ENCODE measurements at places on chromosomes 6 and 20.

- no peak for DNase-seq
Observed at GRCh38 chr6:156423829-156424228, 353.3 kb upstream of the ARID1B start.

GRCh38 chr6:137430954-137431353 lies 63.2 kb downstream of the OLIG3 start:
- no peak for DNase-seq

GRCh38 chr20:32140603-32141002 lies 31.1 kb downstream of the TM9SF4 start:
- peak; percentile 2 for DNase-seq

DNA sequence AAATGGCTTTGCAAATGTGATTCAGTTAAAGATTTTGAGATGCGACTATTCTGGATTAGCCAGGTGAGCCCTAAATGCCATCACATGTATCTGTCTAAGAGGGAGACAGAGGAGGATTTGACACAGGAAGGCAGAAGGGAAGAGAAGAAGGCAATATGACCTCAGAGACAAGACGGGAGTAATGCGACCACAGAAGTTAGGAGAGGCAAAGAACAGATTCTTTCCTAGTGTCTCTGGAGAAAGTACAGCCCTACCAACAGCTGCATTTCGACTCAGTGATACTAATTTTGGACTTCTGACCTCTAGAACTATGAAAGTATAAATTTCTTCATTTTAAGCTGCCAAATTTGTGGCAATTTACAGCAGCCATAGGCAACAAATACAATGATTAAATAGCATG lies 24.2 kb upstream of the TPD52L1 start:
- DNase-seq, result no peak

- no peak for DNase-seq
Observed at GRCh38 chr6:116695401-116695800, 14.4 kb downstream of the KPNA5 start.

- no peak for DNase-seq
Observed at GRCh38 chr6:118985123-118985830, 50.3 kb upstream of the MCM9 start.

GRCh38 chr6:82891076-82891475 lies 174.6 kb downstream of the UBE3D start:
- no peak for DNase-seq

DNA sequence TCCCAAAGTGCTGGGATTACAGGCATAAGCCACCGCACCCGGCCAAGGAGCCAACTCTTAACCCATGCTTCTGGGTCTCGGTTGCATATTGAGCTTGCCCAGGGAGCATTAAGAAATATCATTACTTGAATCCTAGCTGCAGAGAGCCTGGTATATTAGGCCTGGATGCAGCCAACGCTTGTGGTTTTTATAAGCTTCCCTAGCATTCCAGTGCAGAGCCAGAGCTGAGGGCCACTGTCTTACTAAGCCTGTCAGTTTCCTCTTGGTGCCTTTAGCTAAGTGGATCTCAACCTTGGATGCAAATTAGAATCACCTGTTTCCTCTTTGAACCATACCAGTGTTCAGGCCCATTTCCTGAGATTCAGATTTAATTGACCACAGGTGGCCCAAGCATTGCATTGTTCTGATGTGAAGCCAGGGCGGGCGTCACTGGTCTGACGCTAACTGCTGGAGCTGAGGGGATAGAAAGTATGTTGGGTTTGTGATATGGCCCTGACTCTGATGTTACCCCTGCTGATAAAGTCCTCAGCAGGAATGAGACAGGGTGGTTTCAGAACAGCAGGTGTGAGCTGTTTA lies 76.3 kb downstream of the BTBD3 start:
- DNase-seq, result no peak

DNA sequence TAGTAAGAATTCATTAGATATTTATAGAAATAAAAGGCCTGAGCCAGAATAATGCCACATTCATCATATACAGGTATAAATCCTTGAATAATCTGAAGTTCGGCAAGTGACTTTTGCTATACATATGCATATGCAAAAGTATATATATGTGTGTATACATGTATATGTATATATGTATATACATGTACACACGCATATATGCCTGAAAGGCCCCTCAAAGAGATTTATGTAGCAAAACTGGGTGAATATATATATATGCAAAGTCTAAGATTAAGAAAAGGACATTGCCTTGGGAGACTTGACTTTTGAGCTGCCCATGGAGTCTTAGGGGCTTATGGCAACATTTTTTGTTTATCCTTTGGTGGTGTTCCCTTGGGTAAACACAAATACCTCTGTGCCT lies 231.4 kb downstream of the BMP2 start:
- DNase-seq, result no peak

GRCh38 chr20:50546729-50547314 lies 36.6 kb downstream of the PTPN1 start:
- no peak for DNase-seq

DNA sequence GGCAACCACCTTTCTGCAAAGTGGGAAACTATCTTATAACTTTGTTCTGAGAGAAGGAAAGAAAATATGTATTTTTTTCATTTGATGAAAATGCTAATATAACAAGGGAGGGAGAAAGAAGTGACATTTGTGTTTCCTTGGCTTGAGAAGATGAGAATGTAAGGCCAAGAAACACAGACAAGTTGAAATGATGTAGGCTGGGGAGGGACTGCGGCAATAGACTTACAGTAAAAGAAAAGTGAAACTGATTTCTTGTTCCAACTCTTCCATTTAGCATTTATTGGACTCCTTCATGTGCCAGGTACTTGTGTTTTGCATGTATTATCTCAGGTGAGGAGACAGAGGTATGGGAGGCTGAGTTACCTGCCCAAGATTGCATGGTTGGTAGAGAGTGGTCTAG lies 130.9 kb downstream of the CARMIL1 start:
- DNase-seq, result no peak

- DNase-seq, result no peak
Observed at GRCh38 chr20:39111359-39112177, 149.4 kb downstream of the DHX35 start.

- no peak for DNase-seq
Observed at GRCh38 chr6:162290846-162291465, 436.6 kb downstream of the PRKN start.

DNA sequence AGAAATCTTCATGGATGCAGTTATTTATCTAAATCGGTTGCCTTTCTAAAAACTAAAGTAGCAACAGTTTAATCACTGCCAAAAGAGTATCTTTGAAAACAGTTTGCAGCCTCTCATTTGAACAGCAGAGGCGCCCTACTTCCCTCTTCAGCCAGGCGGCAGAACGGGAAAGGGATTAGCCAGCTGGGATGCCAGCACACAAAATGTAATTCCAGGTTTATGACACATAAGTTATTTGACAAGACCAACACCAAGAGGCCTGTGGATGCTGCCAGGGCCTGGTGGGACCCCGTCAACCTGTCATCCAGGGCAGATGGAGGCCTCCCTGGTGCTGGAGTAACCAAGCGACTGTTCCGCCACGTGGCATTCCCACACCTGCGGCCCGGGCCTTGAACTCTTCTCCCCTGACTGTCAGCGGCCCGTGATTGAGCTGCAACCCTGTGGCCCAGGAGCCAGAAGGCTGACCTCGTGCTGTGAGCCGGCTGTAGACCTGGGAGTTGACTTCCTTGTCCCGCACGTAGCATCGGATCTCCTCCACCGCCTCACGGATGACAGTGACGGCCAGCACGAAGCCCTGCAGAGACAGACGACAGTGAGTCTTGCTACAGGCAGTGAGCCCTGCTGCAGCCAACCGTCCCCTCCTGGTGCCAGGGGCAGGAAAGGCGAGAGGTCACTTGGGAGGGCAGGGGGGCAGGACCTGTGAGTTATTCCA lies 55.5 kb downstream of the ATP9A start:
- peak; percentile 51 for DNase-seq

DNA sequence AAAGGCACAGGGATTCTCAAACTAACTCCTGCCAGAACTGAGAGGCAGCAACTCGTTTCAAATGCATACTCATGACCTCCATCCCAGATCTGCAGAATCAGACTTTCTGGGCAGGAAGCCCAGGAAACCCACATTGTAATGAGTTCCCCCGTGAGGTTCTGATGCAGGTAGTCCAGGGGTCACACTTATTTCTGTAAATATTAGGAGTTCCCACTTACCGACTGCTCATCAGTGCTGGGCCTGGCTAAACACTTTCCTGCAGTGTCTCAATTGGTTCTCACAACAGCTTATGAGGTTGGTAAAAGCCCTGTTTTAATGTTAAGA lies 11.6 kb downstream of the DUSP15 start:
- no peak for DNase-seq

DNA sequence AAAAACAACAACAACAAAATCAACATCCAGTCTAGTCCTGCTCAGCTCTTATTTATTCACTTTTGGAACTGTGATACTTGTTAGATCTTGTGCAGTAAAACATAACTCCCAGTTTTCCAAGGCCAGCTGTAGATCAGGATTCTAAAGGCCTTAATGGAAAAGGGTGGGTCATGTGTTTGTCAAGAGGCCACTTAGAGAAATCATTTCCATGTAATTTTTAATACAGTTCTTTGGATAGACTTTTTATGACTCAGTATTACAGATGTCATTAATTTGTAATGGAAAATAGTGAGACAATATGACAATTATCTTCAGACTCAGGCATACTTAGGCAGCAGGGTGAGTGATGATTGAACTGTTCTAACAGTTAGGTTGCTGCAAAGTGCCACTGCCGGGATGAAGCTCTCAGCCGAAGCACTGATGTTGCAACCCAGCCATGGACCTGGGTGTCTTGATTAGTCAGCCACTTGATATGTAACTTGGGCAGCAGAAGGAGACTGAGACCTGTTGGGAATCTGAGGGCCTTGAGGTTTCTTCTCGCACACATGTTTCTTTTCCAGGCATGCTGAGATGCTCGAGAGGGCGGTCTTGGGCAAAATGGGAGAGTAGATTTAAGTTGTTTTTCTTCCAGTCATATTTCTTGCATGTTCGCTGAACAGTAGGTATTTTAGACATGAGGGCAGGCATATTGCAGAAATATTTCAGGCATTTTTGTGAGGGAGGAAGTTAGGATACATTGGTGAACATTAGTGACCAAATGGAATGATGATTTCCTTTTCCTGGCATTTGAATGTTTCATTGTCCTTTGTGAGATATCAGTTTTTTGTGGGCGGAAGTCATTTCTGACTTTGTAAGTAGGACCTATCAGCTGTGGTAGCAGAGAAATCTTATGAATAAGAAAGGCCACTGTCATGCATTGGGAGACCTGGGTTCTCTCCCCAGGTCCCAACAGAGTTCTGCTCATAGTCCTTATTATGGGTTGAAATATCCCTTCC lies 52.3 kb downstream of the SLX4IP start:
- DNase-seq, result peak; percentile 38

- no peak for DNase-seq
Observed at GRCh38 chr6:6218759-6219085, 101.7 kb downstream of the F13A1 start.

DNA sequence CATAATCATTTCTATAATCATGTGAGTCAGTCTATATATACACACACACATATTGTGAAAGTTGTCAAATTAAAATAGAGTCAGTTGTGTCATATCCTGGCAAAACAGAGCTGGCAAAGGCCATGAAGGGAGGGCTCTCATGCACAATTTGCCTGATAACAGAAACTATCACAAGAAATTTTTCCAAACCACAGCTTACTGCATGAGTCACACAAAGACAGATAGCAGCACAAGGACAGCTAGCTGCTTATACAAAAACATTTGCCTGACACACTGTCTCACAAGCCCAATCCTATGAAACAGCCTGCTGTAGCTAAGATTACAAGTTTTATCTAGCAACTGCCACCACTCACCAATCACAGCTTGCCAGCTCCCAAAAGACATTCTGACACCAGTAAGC lies 848.5 kb upstream of the MAN1A1 start:
- peak; percentile 64 for DNase-seq

DNA sequence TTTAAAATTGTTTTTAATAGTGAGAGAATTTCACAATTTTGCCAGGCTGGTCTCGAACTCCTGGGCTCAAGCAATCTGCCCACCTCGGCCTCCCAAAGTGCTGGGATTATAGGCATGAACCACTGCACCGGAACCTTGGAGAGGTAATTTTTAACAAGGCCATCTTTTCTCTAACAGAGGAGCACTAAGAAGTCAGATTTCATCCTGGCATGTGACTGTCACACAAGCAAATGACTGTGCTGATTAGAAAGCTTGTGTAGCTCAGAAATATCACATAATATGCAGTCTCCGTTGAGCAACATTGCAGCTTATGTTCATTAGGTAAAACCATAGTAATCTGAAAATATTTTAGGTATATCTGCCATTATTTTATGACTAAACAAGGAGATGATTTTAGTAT lies 156.0 kb downstream of the CCDC170 start:
- DNase-seq, result no peak

- no peak for DNase-seq
Observed at GRCh38 chr6:29818892-29819291, 8.7 kb upstream of the HLA-G start.

DNA sequence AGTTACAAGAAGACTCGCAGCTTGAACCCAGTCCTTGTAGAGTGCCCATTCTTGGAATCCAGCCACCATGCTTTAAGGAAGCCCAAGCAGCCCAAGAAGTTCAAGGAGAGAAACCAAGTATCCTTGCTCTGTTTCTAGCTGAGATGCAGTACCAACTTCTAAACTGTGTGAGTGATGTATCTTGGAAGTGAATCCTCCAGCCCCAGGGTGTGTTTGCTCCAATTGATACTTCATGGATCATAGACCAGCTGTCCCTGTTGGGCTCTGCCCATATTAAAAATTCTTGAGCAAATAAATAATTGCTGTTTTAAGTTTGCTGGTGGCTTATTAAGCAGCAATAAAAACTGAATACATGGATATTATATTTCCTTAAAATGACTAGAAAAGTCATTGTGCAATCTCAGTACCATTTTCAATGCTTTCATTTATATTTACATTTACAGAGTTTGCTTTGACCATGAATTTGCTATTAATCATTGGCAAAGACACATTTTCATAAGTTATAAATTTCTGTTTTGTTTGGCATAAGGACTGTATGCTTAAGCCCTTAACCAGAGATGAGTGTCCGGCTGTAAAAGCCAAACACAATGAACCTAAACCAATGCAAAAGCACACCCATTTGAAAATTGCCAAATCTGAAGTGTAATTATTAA lies 9.2 kb downstream of the SPTLC3 start:
- DNase-seq, result no peak

DNA sequence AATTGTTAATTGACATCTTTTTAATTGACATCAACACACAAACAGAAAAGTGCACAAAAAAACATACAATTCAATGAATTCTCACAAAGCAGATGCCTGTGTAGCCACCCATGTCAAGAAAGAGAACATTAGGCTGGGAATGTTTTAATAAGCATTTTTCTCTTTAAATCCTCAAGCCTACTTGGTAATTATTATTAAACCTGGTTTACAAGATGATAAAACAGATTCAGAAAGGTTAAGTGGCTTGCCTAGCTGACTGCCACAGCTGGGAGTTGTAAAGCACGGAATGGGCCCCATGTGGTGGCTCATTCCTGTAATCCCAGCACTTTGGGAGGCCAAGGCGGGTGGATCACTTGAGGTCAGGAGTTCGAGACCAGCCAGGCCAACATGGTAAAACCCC lies 90.0 kb upstream of the AKAP12 start:
- DNase-seq, result no peak

All from adrenal gland (tissue), 19 donors.